Glutamatergic neuron (in vitro differentiated cells): ENCODE measurements at places on chromosomes 5 and 9. TPM values are rescaled to one million over a fixed set of nuclear protein-coding genes. Genes with fewer than 3 reads are reported as not detected.

Gene PDLIM4
- 81.6 TPM for total RNA-seq

Gene CPLANE1
- 37.6 TPM for total RNA-seq

Gene GGTA1
- total RNA-seq = not detected

Gene PCDHB5
- total RNA-seq = 72.2 TPM

Gene FOXD4L5
- total RNA-seq = not detected

Gene SLC45A2
- total RNA-seq = 0.76 TPM

Gene BTNL9
- total RNA-seq = 37.9 TPM

Gene SUSD3
- not detected for total RNA-seq

Gene KLHL3
- 5.7 TPM for total RNA-seq

Gene SURF4
- total RNA-seq = 111 TPM

Gene CARTPT
- total RNA-seq = not detected

Gene FLT4
- total RNA-seq = 0.17 TPM

Gene PLCXD3
- total RNA-seq = 0.93 TPM

Gene DMRT2
- total RNA-seq = 0.56 TPM

Gene RASA1
- 55.1 TPM for total RNA-seq

Gene ORM2
- total RNA-seq = not detected

Gene ZFP2
- 2.2 TPM for total RNA-seq

Gene NR2F1-AS1
- total RNA-seq = 0.39 TPM

Gene DBH
- total RNA-seq = 1.8 TPM

Gene DNAI1
- total RNA-seq = 1.2 TPM

Gene PCDHB14
- 16.5 TPM for total RNA-seq

Gene SLC36A2
- total RNA-seq = not detected

Gene PCDHB9
- total RNA-seq = 12.2 TPM

Gene HMMR
- 7.4 TPM for total RNA-seq

Gene CDC25C
- 3.2 TPM for total RNA-seq

Gene CDC20B
- 0.34 TPM for total RNA-seq

Gene ZNF618
- 114 TPM for total RNA-seq

Gene PCDHGB2
- 8.9 TPM for total RNA-seq

Gene SMIM27
- 7.8 TPM for total RNA-seq

Gene ZNF454
- 9.3 TPM for total RNA-seq

Gene HRH2
- not detected for total RNA-seq

Gene IFNE
- total RNA-seq = not detected

Gene GLT6D1
- total RNA-seq = not detected

Gene TMOD1
- total RNA-seq = 0.64 TPM

Gene PCA3
- not detected for total RNA-seq

Gene WNT8A
- not detected for total RNA-seq

Gene WDR38
- total RNA-seq = not detected

Gene LIFR
- total RNA-seq = 41.6 TPM

Gene CLPTM1L
- 95.2 TPM for total RNA-seq

Gene ZDHHC12
- 18.2 TPM for total RNA-seq

Gene FGD3
- total RNA-seq = 1.2 TPM

Gene IL9
- not detected for total RNA-seq

Gene C5orf34
- total RNA-seq = 10.2 TPM

Gene ST8SIA4
- 12.6 TPM for total RNA-seq

Gene BRD9
- total RNA-seq = 104 TPM

Gene ACOT12
- not detected for total RNA-seq

Gene SPATA31D4
- not detected for total RNA-seq

Gene SCGB3A2
- total RNA-seq = 1.2 TPM

Gene TLR4
- total RNA-seq = not detected

Gene FANCC
- 22.9 TPM for total RNA-seq

Gene CLINT1
- total RNA-seq = 38.0 TPM

Gene IFNA21
- not detected for total RNA-seq

Gene CDHR2
- total RNA-seq = 0.29 TPM

Gene PITX1
- 0.76 TPM for total RNA-seq

Gene CDKN2A
- total RNA-seq = not detected

Gene CBY3
- not detected for total RNA-seq
